ENCODE measurements at places on chromosomes 12 and 14.
A peak's percentile ranks its signal among the peaks of the same experiment; 100 is the strongest.

DNA sequence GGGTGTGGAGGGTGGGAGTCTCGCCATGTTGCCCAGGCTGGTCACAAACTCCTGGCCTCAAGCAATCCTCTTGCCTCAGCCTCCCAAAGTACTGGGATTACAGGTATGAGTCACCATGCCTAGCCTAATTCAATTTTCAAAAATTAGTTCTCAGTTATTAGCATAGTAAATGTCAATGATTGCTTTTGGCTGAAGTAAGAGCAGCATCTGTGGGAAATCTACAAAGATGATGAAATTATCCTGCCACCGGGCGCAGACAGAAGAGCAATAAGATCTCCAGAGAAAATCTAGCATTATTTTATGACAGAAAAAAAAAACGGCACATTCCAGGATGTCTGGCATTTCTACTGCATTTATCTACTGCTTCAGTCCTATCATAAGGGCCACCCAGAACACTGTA, 97.9 kb upstream of the DAAM1 start:
- DNase-seq, result peak; percentile 9

DNA sequence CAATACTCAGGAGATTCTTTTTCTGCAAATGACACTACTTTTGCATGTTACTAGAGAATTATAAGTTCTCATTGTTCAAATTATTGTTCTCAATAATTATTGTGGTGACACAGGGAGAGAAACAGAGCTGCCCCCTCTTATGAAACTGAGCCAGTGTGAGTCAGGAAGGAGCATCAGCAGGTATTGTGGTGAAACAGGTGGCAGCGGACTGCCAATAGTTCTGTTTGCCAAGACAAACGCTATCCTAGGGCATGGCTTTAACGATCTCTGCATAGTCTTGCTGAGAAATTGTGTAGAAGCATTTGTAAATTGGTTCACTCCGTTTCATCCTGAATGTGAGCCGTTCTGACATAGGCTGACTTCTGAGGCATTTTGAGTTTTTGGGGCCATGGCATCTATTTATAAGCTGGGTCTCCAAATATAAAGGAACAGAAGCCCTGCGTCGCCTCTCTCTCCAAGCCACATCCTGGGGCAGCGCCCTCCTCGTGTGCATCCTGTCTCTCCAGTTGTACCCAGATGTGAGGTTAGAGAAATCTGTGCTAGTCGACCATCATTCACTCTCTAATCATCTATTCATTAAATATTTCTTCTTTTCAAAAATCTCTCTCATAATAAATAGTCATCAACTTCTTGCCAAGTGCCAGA, 15.8 kb upstream of the PPP4R4 start:
- DNase-seq, result no peak

GRCh38 chr12:66662729-66663128, 16.1 kb downstream of the GRIP1 start:
- DNase-seq, result peak; percentile 66

DNA sequence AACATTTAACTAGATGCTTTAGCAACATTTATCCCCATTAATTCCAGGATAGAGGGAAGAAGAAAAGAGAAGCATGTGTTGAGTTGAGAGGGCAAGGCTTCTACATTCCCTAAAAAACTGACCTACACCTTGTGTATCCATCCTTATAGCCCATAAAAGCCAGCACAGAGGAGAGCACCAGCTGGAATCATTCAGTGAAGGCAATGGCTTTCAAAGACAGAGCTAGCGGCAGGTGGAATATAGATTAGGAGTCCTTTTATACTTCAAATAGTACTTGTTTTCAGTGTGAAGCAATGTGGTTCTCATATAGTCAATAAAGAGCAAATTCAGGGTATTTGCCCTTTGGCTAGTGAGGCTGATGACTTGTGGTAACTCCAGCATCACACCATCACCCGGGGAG, 94.4 kb downstream of the TBC1D30 start:
- no peak for DNase-seq

DNA sequence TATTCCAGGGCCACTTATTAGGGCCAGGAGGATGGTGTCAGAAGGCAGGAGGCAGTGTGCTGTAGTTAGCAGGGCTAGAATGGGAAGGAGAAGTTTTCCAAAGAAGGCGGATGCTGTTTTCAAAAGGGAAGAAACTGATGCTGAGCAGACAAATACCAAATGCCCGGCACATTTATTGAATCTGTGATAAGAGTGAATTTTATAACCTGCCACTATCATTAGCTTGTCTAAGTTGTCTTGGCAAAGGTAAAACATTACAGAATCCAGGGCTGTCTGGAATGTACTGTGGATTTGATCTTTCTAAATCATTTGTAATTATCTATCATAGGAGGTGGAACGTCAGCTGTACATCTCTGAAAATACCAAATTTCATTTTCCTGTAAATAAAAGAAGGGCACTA, 40.8 kb downstream of the NDUFA12 start:
- no peak for DNase-seq

DNA sequence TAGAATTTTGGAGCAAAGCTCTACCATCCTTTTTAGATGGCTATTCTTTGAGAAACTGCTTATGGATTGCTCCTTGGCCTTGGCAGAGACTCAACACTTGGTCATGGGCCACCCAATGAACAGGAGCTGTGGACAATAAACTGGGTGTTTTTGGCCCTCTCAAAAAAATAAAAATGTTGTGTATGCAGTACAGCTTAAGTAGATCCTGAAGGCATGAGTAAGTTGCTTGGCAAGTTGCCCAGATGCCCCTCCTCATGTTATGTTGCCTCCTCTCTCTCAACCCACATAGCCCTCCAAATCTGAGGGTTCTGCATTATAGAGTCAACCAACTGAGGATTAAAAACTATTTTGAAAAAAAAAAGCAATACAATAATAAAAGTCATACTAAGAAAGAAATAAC, 124.9 kb downstream of the ATP23 start:
- peak; percentile 34 for DNase-seq

DNA sequence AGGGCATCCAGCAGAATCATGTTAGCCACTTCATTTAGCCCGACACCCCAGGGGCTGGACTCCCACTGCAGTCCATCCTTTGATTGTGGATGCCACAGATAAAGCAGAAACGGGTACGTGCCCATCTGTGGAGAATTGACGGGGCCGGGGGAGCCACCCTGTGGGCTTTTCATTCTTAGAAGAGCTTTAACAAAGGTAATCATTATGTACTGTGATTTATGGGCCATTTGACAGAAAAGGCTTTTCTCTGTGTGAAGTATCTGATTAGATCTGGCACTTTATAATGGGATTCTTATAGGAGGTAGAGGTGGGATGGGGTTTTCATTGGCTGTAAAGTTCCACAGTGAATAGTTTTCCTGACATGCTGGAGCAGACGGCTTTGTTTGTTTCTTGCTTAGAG, 40.4 kb downstream of the AACS start:
- no peak for DNase-seq

GRCh38 chr14:21735639-21736307, 62.2 kb upstream of the OR4E1 start:
- no peak for DNase-seq

GRCh38 chr12:20194171-20194570, 174.2 kb upstream of the PDE3A start:
- peak; percentile 64 for DNase-seq

DNA sequence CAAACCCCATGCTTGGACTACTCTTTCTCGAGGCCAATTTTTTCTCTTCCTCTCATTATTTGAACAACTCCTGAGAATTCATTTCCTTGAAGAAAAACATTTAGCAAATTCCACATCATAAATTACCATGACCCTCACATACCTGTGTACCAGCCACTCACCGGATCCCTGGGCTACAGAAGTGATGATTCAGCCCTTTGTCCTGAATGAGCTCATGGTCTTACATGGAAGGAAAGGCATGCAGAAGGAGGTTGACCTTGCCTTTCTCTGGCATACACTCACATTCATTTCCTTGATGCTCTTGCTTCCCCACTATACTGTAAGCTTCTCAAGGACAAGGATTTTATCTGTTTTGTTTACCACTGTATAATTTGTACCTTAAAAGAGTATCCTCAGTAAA, 191.5 kb downstream of the SLC5A8 start:
- DNase-seq, result peak; percentile 64

- no peak for DNase-seq
Measured at GRCh38 chr12:113306382-113306781, 28.5 kb downstream of the SLC8B1 start.

DNA sequence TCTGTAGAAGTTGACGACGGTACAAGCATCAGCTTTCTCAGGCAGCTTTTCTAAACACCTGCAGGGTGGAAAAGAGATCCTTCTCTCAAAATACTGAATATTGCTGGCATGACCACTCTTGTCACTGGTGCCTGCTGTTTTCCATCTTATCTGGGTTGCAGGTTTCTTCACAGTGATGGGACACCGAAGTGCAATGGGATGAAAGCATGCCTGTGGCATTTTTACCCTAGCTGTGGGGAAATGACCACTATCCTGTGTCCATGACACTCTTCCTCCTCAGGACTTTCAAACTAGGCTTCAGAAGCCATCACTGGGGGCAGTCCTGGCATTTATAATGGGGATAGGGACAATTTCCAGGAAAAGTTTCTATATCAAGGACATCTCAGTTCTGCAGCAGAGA, 98.5 kb downstream of the ETV6 start:
- no peak for DNase-seq

- DNase-seq, result no peak
Measured at GRCh38 chr12:51797301-51797700, 51.2 kb downstream of the FIGNL2 start.

GRCh38 chr12:64682572-64683277, 72.4 kb downstream of the RASSF3 start:
- peak; percentile 68 for DNase-seq

- DNase-seq, result no peak
Measured at GRCh38 chr14:45251912-45252311, 1.1 kb downstream of the MIS18BP1 start.

GRCh38 chr14:61051051-61051450, 70.0 kb downstream of the SLC38A6 start:
- DNase-seq, result no peak

DNA sequence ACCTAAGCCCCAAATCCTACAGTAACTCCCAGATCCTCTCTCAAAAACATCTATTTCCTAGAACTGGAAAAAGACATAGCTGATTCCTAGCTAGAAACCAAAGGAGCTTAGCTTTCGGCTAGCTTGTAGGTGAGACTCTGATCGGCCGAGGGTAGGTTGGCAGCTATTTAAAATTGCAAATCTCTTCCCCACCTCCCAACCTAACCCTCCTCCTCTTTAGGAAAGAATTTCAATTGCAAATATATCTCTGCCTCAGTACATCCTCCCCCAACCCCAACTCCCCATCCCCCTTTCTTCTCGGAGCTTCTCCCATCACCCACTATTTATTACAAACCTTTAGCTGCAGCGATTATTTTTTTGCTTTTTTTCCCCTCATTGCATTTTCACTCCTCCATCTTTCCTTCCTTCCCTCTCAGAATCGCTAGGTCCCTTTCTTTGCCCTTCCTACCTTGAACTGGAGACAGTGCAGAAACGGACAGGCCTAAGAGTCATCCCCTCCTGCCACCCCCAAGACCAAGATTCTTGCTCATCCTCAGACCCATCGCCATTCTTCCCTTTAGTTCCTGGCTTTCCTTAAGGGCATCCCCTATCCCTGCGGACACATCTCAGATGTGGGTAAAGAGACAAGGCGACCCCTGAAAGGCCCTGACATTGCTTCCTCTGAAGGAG, 13.4 kb downstream of the ZFHX2 start:
- no peak for DNase-seq

DNA sequence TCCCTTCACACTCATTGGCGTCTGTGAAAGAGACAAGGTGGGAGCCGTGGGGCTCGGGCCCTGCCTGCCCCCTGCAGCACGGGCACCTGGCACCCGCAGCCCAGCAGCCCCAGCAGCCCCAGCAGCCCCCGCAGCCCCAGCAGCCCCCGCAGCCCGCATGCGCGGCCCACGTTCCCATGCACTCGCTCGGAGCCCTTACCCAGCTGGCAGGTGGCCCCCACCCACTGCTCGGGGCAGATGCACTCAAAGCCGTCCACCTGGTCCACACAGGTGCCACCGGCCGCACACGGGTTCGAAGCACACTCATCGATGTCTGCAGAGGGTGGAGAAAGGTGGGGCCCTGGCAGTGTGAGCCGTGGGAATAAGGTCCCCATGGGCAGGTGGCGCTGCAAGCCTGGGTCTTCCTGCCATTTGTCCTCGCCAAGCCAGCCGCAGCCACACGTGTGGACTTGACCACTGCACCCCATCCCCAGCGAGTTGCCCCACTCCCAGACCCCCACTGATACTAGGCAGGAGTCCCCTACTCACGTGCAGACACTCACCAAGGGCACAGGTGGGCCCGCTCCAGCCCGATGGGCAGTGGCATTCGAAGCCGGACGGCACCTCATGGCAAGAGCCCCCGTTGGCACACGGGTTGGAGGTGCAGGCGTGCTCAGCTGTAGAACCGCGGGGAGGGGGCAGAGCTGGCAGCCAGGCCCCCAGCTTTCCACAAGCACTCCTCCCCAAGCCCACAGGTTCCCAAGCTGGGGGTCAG, 17.3 kb downstream of the JAG2 start:
- DNase-seq, result no peak

GRCh38 chr14:46686652-46687051, 35.1 kb upstream of the RPL10L start:
- no peak for DNase-seq

- no peak for DNase-seq
Measured at GRCh38 chr12:41558671-41559070, 370.6 kb downstream of the PDZRN4 start.

DNA sequence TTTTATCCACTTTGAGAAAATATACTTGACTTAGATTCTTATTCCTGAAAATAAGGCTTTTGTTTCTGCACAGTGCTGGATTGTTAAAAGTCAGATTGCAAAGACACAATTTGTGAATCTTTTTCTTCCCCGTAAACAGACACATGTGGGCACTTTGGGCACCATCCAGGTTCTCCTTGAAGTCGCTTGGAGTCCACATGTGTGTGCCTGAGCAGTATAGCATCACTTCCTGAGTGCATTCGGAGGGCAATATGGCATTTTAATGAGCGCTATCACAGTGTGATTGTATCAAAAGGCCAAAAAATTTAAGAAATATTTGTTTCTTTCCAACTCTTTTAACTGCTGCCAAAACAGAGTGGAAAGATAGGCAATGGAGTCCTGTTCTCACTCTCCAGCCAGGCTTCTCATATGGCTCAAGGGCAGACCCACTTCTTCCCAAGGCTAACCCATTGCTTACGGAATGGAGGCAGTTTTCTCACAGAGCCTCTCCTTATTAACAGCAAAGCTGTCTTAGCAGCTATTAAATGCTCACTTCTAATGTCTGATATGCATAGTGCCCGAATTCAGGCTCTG, 397.1 kb downstream of the EGLN3 start:
- no peak for DNase-seq

Data from fibroblast of skin of abdomen (primary cell).